CD4-positive, alpha-beta memory T cell (primary cell): ENCODE measurements at places on chromosomes 1 and 21. TPM values are rescaled to one million over a fixed set of nuclear protein-coding genes. Genes with fewer than 3 reads are reported as not detected.

The GPA33 gene
- total RNA-seq, result 21.2 TPM

DNA sequence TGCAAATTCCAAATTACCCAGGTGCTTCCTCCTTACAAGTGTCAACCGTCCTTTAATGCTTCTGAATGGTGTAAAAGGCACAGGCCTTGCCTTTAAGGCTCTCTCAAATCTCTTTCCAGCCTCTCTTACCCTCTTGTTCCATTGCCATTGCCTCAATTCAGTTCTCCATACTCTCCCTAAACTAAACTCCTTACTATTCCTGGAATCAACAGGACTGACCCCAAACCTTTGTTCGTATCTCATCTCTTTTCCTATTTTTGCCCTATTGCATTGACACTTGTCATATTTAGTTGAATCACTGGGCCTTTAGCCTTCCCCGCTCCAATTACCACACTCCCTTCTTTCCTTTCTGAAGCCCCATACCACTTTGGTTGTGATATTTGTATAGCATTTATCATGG, 3.9 kb upstream of the CD55 start:
- H3K4me1 ChIP-seq, result peaks cover 18% of the 10 kb centered on the region
- H3K36me3 ChIP-seq, result no peaks in the 10 kb centered on the region
- no peak overlapping the region for H3K27ac ChIP-seq
- no peak for DNase-seq
- no peaks in the 10 kb centered on the region for H3K27me3 ChIP-seq

The CD53 gene
- 337 TPM for total RNA-seq

- H3K27me3 ChIP-seq, result no peaks in the 10 kb centered on the region
- no peak overlapping the region for H3K4me3 ChIP-seq
- H3K27ac ChIP-seq, result no peak overlapping the region
- H3K4me1 ChIP-seq, result no peaks in the 10 kb centered on the region
- H3K36me3 ChIP-seq, result no peaks in the 10 kb centered on the region
- no peak for DNase-seq
Measured at GRCh38 chr1:84385347-84385746, 12.9 kb upstream of the DNASE2B start.

The SIM2 gene
- total RNA-seq, result not detected

The RNU1-3 gene
- 3,010 TPM for total RNA-seq

DNA sequence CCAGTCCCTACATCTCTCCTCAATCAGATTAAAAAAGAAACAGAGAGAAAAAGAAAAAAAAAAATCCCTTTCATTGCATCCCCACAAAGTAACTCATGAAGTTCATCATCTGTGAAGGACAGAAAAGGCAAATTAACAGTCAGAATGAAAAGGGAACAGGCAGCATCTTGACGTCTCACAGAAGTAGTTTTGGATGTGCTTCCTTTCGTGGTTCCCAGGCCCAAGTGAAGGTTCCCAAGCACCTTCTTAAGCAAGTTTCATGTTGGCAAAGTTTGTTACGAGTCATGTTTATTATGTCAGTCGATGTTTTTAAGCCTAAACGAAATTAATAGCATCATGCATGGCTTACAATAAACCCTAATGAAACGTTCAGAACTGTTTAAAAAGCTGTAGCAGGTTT, 475.2 kb downstream of the SETD4 start:
- no peaks in the 10 kb centered on the region for H3K4me1 ChIP-seq
- no peak overlapping the region for H3K27ac ChIP-seq
- H3K4me3 ChIP-seq, result no peak overlapping the region
- no peaks in the 10 kb centered on the region for H3K27me3 ChIP-seq
- DNase-seq, result no peak
- no peaks in the 10 kb centered on the region for H3K36me3 ChIP-seq

DNA sequence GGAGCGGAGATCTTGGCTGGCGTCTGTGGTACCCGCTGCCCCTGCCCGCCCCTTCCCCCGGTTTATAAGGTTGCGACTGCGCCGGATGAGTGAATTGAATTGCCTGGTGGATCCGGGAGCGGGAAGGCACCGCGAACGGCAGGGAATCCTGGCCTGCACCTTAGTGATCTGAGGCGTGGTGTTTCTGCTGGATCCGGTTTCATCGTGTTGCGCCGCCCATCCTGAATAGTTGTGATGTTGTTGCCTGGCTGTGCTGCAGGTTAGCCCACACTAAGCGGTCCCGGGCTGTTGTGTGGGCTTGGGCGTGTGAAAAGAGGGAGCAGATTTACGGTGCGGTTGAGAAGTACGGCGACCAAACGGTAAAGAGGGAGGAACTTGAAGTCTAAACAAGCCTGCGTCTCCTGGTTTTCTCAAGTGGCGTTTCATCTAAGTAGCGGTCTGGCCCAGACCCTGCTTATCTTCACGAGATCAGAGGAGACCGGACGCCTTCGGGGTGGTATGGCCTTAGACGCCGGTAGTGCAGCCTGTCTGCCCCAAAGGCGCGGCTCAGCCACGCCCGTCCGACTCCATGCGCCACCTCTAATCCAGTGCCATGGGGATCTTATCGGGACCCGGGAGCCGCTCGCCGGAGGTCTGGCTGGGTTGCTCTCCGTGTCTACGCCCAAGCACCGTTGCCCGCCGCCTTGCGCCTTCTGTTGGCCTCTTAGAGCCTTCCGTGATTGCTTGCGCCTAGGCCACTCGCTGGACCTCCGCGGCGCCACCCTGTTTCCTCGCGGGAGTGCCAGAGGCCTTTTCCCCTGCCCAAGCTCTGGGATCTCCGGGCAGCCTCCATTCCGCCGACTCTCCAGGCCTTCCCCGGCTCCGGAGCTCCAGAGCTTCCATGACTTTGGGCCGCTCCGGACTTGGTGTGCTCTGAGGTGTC, 87.5 kb upstream of the RHOU start:
- no peaks in the 10 kb centered on the region for H3K36me3 ChIP-seq
- H3K27me3 ChIP-seq, result peaks cover 48% of the 10 kb centered on the region
- H3K4me3 ChIP-seq, result peak overlapping the region; percentile 61
- H3K4me1 ChIP-seq, result peaks cover 26% of the 10 kb centered on the region
- H3K27ac ChIP-seq, result no peak overlapping the region

GRCh38 chr1:76247261-76247852, 172.8 kb downstream of the ST6GALNAC3 start:
- H3K4me1 ChIP-seq, result no peaks in the 10 kb centered on the region
- no peaks in the 10 kb centered on the region for H3K27me3 ChIP-seq
- H3K27ac ChIP-seq, result no peak overlapping the region
- no peaks in the 10 kb centered on the region for H3K36me3 ChIP-seq

GRCh38 chr1:62312698-62313097, 6.5 kb downstream of the KANK4 start:
- no peak overlapping the region for H3K27ac ChIP-seq
- DNase-seq, result no peak
- H3K27me3 ChIP-seq, result no peaks in the 10 kb centered on the region
- H3K4me1 ChIP-seq, result no peaks in the 10 kb centered on the region
- H3K36me3 ChIP-seq, result no peaks in the 10 kb centered on the region
- H3K4me3 ChIP-seq, result no peak overlapping the region

- DNase-seq, result no peak
- no peak overlapping the region for H3K4me3 ChIP-seq
- H3K4me1 ChIP-seq, result peaks cover 7% of the 10 kb centered on the region
- no peaks in the 10 kb centered on the region for H3K36me3 ChIP-seq
Measured at GRCh38 chr1:85282424-85282823, 6.0 kb upstream of the BCL10 start.

The TLR5 gene
- 7.1 TPM for total RNA-seq

DNA sequence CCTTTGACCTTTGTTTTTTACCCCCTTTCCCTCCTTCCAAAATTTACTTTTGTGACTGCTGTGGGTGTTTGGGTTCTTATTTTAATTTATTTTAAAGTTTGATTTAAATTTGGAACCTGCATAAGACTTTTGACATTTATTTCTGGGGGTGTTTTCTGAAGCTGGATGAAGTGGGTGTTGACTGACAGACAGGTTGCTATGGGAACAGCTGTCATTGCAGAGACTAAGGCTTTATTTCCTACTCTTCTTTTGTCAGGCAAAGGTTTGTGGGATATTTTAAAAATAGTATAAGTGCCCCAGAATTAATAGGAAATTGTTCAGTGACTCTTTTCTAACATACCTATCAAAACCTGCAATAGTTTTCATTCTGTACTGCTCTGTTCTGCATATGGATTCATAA, 290.8 kb upstream of the ESRRG start:
- no peak for DNase-seq
- H3K4me3 ChIP-seq, result no peak overlapping the region
- H3K27ac ChIP-seq, result no peak overlapping the region
- no peaks in the 10 kb centered on the region for H3K27me3 ChIP-seq
- no peaks in the 10 kb centered on the region for H3K4me1 ChIP-seq

DNA sequence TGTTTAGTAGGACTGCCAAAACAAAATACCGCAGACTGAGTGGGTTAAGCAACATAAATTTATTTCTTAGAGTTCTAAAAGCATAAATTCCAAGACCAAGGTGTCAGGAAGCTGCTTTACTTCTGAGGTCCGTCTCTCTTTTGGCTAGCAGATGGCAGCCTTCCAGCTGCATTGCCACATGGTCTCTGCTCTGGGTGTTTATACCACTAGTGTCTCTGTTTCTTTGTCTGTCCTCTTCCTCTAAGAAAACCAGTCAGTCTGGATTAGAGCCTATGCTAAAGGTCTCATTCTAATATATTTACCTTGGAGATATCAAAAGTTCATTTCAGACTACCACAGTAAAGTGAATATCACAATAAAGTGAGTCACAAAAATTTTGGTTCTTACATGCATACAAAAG, 519.8 kb downstream of the COL11A1 start:
- H3K4me3 ChIP-seq, result no peak overlapping the region
- no peak for DNase-seq
- no peaks in the 10 kb centered on the region for H3K27me3 ChIP-seq
- no peaks in the 10 kb centered on the region for H3K36me3 ChIP-seq
- no peaks in the 10 kb centered on the region for H3K4me1 ChIP-seq

GRCh38 chr1:209344156-209344555, 239.4 kb upstream of the CAMK1G start:
- no peak overlapping the region for H3K4me3 ChIP-seq
- H3K36me3 ChIP-seq, result no peaks in the 10 kb centered on the region
- H3K4me1 ChIP-seq, result no peaks in the 10 kb centered on the region
- H3K27me3 ChIP-seq, result no peaks in the 10 kb centered on the region
- DNase-seq, result no peak
- H3K27ac ChIP-seq, result no peak overlapping the region

The NBPF6 gene
- total RNA-seq, result not detected

- no peaks in the 10 kb centered on the region for H3K27me3 ChIP-seq
- peaks cover 17% of the 10 kb centered on the region for H3K4me1 ChIP-seq
- no peak for DNase-seq
- H3K4me3 ChIP-seq, result no peak overlapping the region
Measured at GRCh38 chr1:153288634-153289275, 24.0 kb downstream of the PGLYRP3 start.

- no peak for DNase-seq
- H3K36me3 ChIP-seq, result no peaks in the 10 kb centered on the region
- no peak overlapping the region for H3K4me3 ChIP-seq
- H3K4me1 ChIP-seq, result peaks cover 33% of the 10 kb centered on the region
Measured at GRCh38 chr1:158999316-159000069, 10.2 kb upstream of the IFI16 start.

The GOLT1A gene
- total RNA-seq, result not detected

DNA sequence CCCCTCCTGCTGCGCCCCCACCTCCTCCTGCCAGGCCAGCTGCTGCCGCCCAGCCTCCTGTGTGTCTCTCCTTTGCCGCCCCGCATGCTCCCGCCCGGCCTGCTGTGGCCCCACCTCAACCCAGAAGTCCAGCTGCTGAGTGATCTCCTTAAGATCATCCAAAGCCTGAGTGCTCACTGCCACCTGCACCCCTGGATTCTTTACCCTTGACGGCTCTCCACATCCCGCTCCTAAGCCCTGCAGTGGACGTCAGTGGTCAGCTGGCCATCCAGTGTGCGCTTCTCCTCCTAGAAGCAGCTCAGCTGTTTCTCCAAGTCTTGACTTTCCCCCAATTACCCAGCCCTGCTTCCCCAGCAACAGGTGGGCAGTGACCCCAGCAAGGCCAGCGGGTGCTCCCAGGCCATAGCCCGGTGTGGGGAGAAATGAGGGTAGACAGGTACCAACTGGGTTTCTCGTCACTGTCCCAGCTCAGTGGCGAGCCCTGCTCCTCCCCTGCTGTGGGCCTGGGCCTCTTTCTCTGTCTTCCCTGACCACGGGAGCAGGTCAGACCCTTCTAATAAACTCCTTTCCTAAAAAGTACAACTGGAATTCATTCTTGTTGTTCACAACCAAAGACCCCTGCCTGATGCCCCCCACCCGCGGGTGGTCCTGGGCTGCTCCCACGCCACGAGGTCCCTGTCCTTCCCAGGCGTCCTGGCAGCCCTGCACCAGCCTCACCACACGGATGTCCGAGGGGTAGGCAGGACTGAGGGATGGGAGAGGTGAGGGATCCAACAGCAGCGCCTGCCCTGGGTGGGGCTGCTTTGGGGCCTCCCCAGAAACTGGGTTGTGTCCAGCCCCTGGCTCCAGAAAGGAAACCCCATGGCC, 1.4 kb downstream of the KRTAP10-7 start:
- no peaks in the 10 kb centered on the region for H3K36me3 ChIP-seq
- no peaks in the 10 kb centered on the region for H3K4me1 ChIP-seq
- H3K4me3 ChIP-seq, result no peak overlapping the region
- no peak for DNase-seq
- no peak overlapping the region for H3K27ac ChIP-seq

GRCh38 chr1:184326278-184326677, 60.6 kb upstream of the C1orf21 start:
- no peaks in the 10 kb centered on the region for H3K36me3 ChIP-seq
- H3K27ac ChIP-seq, result no peak overlapping the region
- no peaks in the 10 kb centered on the region for H3K4me1 ChIP-seq
- no peak overlapping the region for H3K4me3 ChIP-seq
- H3K27me3 ChIP-seq, result no peaks in the 10 kb centered on the region

The SPRR3 gene
- total RNA-seq, result not detected

The BEND5 gene
- total RNA-seq, result 1.7 TPM

The FTCD gene
- total RNA-seq, result 1.7 TPM

- no peaks in the 10 kb centered on the region for H3K27me3 ChIP-seq
- no peak overlapping the region for H3K27ac ChIP-seq
- H3K4me1 ChIP-seq, result no peaks in the 10 kb centered on the region
- no peak overlapping the region for H3K4me3 ChIP-seq
- H3K36me3 ChIP-seq, result no peaks in the 10 kb centered on the region
Measured at GRCh38 chr21:16837321-16837720, 675.5 kb upstream of the CXADR start.

The MROH9 gene
- not detected for total RNA-seq

DNA sequence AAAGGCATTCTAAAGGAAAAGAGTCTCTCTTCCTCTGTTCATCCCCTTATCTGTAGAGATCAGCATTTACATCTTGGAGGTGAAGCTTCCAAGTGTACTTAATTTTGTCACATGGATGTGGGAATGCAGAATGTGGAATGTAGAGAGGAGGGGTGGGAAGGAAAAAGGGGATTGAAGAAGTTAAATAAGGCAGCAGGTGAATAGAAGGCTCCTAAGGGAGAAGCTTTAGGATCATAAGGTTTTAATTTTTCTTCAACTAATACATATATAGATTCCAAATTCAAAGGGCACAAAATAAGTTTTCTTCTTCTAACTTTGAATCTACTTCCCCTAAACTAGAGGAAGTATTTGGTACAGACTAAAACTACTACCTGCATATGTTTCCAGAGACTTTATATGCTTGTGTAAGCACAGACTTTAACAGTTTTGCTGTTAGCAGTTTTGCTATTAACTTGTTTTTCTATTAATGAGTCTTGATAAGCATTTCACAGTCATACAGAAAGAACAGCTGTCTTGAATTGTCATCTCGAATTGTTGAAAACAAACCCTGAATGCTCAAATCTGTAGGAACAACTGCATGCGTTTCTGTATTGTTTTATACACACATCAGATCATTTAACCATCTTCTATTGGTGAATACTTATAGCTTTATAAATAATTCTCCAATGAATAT, 12.7 kb downstream of the TENT5C start:
- H3K27ac ChIP-seq, result no peak overlapping the region
- H3K36me3 ChIP-seq, result peaks cover 10% of the 10 kb centered on the region
- no peaks in the 10 kb centered on the region for H3K27me3 ChIP-seq
- H3K4me1 ChIP-seq, result peaks cover 85% of the 10 kb centered on the region
